ENCODE measurements at places on chromosomes 12 and 14. TPM values are rescaled to one million over a fixed set of nuclear protein-coding genes. Genes with fewer than 3 reads are reported as not detected.

Gene AKAP6
- total RNA-seq = 2.8 TPM

- DNase-seq = no peak
Measured at GRCh38 chr14:97625477-97625876, 828.3 kb downstream of the VRK1 start.

DNA sequence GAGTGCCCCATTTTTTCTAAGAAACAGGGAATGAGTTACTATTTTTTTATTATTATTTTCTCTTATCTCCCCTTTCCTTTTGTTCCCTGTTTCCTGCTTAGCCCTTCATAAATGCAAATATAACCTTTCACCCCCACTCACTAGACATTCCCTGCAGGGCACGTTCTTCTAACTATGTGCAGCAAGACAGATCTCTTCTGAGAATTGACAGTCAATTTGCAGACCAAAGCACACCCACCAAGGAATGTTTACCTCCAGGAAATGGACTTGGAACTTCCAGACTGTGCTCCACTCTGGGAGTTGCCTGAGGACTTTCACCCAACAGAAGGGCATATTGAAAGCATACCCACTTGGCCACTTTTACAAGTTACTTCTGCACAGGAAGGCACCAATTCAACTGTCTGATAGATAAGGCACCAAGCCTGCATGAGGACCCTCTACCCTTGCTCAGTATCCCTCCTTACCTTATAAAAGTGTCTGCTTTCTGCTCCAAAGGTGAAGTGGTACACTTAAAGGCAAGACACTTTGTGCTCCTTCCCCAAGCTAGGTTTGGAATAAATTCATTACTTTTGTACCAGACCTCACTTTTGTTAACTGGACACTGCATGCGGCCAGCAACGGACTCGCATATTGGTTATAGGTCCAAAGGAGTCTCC is 6.5 kb downstream of the TAS2R19 start:
- DNase-seq = peak; percentile 7

- peak; percentile 49 for DNase-seq
Measured at GRCh38 chr14:102593061-102593824, 794 bp downstream of the RCOR1 start.

Data from Calu3 (cell line).